Right renal cortex interstitium (tissue), 3 donors: ENCODE measurements at places on chromosomes 12 and 14. TPM values are rescaled to one million over a fixed set of nuclear protein-coding genes. Genes with fewer than 3 reads are reported as not detected.

Gene SMOC1
- 1.7 TPM for polyA plus RNA-seq

Gene GLIPR1L1
- 0.24 TPM for polyA plus RNA-seq

Gene CDK4
- 219 TPM for polyA plus RNA-seq

Gene CATSPERB
- 0.34 TPM for polyA plus RNA-seq

Gene CHPT1
- 41.8 TPM for polyA plus RNA-seq

Gene SPTB
- 13.2 TPM for polyA plus RNA-seq

Gene ARHGEF40
- 69.3 TPM for polyA plus RNA-seq

Gene CARMIL3
- polyA plus RNA-seq: 2.0 TPM

Gene SLC7A7
- polyA plus RNA-seq: 101 TPM

Gene SLCO1C1
- polyA plus RNA-seq: 0.55 TPM

Gene ENDOU
- 0.26 TPM for polyA plus RNA-seq

DNA sequence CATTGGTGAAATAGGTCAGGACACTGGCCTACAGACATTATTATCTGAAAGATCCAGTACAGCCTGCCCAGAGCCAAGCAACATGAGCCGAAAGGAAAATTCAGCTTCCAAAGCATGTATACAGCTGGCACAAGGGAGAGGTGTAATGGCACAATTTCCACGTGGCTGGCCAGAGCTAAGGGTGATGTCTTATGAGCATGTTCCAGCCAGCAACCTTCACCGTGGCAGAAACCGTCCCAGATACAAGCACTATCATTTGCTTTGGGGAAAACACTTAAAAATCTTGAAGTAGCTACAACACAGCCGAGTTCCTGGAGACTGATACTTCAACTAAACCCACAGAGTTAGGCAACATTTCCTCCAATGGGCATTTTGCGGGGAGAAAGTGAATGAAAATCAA lies 44.5 kb downstream of the CORO1C start:
- no peak for DNase-seq

DNA sequence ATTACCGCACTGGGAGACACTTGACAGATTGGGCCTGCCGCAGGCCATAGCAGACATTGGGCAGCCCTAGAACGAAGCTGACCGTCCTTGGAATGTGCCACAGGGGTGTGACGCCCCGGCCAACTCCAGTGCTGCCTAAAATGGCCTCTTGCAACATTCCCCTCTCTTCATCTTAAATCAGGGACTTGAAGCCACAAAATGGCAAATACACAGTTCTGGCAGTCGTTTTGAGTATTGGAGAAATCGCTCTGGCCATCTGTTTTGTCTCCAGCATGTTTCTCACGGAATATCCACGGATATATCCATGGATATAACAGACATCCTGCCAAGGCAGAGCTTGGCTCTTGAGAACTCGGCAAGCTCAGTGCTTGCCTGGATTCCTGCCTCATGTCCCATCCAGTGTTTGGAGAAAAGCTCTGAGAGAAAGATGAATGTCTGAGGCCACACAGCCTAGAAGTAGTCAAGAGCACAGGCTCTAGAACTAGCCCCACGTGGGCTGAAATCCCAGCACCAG lies 158.4 kb downstream of the CHST11 start:
- DNase-seq: no peak

DNA sequence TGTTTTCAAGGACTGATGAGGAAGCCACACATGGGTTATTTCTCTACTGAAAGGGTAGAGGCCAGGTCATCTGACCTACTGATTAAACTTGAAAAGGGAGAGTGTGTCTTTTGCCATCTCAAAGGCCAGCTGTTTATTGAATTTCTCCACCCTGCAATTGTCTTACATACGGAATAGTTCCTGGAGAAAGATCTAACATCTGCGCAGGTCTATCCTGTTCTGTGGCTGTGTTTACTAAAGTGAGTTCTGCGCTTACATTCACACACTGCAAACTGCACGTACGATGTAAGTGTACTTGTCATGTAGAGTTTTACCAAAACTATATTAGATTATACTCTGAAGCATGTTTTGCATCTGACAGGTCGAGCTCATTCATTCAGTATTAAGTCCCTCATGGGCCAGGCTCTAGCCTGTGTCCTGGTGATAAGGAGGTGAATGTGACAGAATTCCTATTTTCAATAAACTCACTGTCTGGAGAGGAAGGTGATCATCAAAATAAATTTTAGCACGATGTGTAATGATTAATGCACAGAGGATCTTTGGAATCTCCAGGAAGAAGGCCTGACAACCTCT lies 96.6 kb downstream of the PRKCH start:
- no peak for DNase-seq

- no peak for DNase-seq
Observed at GRCh38 chr12:54161481-54162437, 27.0 kb downstream of the SMUG1 start.

DNA sequence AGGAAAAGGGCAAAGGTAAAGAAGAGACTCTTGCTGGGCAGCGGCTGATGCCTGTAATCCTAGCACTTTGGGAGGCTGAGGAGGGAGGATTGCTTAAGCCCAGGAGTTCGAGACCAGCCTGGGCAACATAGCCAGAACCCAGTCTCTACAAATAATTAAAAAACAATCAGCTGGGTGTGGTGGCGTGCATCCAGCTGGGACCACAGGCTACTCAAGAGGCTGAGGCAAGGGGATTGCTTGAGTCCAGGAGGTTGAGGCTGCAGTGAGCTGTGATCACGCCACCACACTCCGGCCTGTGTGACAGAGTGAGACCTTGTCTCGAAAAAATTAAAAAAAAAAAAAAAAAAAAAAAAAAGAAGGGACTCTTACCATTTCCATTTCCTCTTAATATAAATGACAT lies 100.4 kb upstream of the USP44 start:
- DNase-seq: no peak

- no peak for DNase-seq
Observed at GRCh38 chr14:68978172-68978911, 760 bp downstream of the ACTN1 start.

GRCh38 chr12:129825316-129825715 lies 78.5 kb downstream of the TMEM132D start:
- DNase-seq: no peak

DNA sequence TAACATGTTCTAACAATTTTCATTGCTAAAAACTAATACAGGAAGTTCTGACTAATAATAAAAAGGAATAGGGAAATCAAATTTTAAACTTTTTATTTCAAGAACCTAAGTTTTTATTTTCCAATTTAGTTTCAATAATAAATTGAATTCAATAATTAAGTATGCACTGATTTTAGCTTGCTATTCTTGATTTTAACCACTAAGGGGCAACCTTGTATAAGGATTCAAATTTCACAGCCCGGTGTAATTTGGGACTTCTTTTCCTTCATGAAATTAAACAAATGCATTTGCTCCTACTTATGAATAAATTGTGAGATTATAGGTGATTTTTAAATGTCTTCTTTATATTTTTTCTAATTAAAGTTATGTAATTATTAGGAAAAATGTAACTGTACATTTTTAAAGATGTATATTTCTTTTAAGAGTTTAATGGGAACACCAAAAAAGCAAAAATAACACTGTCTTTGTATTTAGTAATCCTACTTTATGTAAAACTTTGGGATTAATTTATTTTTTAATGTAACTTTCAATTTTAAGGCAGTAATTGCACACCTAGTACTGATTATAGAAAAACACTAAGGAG lies 241.4 kb upstream of the PDZRN4 start:
- no peak for DNase-seq

- DNase-seq: no peak
Observed at GRCh38 chr14:56044196-56044595, 74.0 kb upstream of the PELI2 start.

- DNase-seq: no peak
Observed at GRCh38 chr12:68367903-68368302, 35.7 kb upstream of the MDM1 start.

- DNase-seq: no peak
Observed at GRCh38 chr14:24996930-24997725, 52.8 kb downstream of the STXBP6 start.

GRCh38 chr14:59832653-59833294 lies 37.8 kb downstream of the RTN1 start:
- peak; percentile 18 for DNase-seq

GRCh38 chr12:51793201-51793600 lies 55.3 kb downstream of the FIGNL2 start:
- DNase-seq: no peak

- no peak for DNase-seq
Observed at GRCh38 chr14:106562451-106562850, 1036.1 kb downstream of the TMEM121 start.

DNA sequence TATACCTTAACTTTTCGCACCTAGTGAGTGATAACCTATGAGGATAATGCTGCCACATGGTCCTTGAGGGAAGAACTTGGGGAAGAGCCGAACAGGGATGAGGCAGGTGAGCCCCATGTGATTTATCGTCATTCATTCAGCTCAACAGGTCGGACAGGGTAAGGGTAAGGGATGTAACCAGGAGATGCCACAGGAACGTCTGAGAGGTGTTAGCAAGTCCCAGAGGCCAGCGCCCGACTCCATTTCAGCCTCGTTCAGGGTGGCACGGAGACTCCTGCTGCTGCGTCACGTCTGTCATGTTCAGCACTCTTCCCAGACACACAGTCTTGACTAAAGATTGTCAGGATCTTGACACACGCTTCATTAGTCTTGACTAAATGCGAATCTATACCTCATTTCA lies 23.4 kb upstream of the TIGAR start:
- no peak for DNase-seq

- DNase-seq: peak; percentile 47
Observed at GRCh38 chr14:20530771-20531571, 25.6 kb downstream of the RNASE10 start.

DNA sequence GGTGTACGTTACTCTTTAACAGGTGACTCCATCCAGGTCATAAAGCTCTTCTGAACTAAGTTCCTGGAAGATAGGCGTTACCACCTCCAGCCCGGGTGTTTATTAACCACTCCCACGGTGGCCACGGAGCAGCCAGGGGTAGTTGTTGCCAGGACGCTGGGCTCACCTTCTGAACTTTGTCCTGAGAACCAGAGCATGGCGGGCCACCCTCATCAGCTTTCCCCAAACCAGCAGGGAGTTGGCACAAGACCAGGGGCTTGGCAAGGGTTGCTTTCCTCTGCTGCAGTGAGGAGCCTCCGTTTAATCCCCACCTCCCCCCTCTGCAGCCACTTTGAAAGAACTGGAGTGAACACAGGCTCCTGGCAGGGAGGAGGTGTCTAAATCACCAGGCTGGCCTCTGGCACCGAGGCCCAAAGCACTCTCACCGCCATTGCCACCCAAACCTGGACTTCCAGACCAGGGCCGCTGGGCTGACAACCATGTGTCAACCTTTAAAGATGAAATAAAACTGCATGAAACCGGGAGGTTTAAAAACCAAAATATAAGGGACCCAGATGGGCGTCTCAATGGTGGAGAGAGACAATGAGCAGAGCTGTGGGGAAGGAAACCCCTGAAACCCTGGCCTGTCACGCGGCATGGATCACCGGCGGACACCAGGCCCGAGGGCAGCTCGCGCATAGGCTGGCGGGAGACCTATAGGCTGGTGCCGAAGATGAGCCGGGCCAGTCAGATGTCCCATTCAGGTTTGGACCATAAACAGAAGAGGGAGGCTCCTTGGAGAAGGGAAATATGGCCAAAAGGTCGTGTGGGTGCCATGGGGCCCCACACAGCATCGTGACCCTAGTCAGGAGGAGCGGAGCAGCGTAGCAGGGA lies 30.9 kb upstream of the TDRD9 start:
- no peak for DNase-seq

DNA sequence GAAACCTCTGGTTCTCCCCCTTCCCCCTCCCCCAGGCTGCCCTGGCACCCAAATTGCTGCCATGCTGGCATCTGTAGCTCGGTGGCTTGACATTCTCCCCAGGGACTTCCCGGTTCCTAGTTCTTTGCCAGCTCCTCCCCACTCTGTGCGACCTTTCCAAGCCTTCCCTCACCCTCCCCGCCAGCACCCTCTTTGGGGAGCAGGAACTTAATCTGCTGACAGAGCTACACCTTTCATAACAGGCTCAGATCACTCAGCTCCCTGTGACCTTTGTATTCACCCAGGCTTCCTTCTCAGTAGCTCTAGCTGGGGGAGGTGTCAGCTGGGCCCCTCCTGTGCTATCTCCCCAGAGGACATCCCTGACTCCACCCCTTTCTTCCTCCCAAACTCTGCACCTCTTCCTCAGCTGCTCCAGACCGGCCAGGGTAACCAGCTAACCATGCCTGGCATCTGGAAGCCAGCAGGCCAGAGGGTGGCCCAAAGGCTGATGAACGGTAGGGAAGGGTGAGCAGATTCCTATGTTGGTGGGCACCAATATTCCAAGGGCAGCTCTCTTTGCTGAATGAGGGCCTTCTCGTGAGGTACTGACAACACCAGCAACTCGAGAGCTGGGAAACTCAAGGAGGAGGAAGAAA lies 1.8 kb upstream of the COX14 start:
- no peak for DNase-seq

DNA sequence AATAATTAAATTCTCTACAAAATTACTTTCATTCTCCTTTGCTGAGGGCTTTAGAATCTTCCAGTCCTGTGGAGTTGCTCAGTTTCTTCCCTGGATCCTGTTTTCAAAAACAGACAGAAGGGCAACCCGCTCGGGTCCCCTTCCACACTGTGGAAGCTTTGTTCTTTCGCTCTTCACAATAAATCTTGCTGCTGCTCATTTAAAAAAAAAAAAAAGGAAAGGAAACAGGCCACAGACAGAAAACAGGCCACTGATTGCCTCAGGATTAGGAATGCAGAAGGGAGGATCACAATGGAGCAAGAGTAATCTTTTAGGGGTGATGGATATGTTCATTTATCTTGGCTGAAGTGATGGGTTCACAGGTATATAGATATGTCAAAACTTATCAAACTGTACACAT lies 29.5 kb upstream of the HIGD1C start:
- no peak for DNase-seq

- no peak for DNase-seq
Observed at GRCh38 chr12:57751432-57751787, 700 bp downstream of the CDK4 start.

DNA sequence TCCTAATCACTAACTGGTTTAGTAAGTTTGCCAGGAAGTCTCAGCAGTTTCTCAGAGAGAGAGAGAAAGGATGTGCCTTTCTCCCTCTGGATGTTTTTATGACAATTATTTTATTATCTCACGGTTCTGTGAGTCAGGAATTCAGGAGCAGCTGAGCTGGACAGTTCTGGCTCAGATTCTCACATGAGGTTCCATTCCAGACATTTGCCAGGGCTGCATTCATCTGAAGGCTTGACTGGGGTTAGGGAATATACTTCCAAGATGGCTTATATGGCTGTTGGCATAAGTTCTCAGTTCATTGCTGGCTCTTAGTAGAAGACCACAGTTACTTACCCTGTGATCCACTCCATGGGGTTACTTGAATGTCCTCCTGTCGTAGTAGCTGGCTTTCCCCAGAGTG lies 101.2 kb upstream of the ATF7IP start:
- DNase-seq: no peak

GRCh38 chr12:2410496-2410895 lies 357.7 kb downstream of the CACNA1C start:
- DNase-seq: no peak
